ENCODE measurements at places on chromosomes 3 and 15.

GRCh38 chr3:135081856-135082434, 286.9 kb downstream of the EPHB1 start:
- peak; percentile 7 for DNase-seq

DNA sequence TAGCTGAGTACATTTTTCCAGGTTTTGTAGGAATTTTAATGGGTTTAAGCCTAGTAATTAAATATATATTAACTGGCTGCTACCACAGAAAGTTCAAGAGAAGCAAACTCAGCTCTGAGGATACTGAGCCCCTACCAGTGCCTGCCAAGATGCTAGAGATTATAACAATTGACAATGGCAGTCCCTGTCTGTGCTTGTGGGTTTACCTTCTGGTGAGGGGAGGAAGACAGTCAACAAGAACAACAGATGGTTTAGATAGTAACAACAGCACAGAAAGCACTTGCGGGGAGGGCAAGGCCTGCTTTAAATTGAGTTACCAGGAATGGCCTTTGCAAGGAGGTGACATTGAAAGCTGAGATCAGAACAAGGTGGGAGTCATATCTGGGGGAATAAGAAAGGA, 56.6 kb upstream of the ARHGEF3 start:
- no peak for DNase-seq

GRCh38 chr3:178761461-178761860, 225.2 kb downstream of the KCNMB2 start:
- no peak for DNase-seq

DNA sequence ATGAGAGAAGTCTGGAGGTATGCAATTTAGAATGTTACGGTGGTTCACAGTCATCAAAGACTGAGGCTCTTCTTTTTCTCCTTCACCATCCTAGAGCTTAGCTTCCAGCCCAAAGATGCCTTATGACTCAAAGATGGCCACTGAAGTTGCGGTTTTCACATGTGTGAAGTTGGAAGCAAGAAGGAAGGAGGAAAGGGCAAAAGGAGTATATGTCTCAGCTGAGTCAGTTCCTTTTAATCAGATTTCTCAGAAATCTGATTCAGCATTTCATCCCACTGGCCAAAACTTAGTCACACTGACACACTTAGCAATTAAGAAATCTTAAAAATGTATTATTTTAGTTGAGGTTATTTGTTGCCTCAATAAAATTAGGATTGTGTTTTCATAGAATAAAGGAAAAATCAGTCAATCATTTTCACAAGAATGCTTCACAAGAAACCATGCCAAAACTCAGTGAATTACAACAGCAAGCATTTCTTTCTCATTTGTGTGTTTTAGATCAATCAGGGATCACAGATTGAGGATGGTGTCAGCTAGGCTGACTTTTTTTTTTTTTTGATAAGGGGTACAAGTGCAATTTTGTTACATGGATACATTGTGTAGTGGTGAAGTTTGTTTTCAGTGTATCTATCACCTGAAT, 211.1 kb upstream of the GADL1 start:
- DNase-seq: no peak

DNA sequence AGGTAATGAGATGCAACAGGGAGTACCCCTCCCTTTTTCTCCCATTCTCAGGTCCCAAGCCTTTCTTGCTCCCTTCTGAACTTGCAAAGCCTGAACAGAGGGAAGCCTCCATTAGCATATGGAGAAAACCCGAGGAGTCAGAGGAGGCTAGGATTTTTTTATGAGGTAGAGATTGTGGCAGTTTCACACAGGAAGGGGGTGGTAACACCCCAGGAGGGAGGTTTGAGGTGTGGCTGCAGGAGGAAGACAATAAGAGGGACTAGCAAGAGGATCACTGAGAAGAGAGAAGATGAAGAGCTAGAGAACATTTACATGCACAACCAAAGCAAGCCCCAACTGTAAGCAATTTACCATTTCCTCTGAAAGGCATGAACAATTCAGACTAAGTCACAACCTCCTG, 322.7 kb downstream of the SV2B start:
- DNase-seq: no peak

- peak; percentile 24 for DNase-seq
Observed at GRCh38 chr3:112605285-112605684, 35.7 kb downstream of the CCDC80 start.

DNA sequence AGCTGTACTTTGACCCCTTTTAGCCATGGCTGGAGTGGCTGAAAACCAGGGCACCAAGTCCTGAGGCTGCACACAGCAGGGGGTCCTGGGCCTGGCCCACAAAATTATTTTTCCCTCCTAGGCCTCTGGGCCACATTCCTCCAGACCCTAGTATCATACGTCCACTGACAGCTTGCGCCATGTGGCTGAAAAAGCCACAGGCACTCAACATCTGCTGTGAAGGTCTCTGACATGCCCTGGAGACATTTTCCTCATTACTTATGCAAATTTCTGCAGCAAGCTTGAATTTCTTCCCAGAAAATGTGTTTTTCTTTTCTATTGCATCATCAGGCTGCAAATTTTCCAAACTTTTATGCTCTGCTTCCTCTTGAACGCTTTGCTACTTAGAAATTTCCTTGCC, 239.0 kb downstream of the SQOR start:
- no peak for DNase-seq

DNA sequence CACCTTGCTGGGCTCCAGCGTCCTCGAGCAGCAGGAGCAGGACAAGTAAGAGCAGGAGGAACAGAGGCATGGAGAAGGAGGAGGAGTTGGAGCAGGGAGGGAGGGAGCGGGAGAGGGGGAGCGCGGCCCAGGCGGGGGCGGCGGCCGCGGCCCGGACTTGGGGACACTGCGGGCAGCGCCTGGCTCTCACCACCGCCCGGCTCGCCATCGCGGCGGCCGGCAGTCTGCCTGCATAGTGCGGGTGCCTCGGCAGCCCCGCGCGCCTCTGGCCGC, 440 bp downstream of the DCBLD2 start:
- no peak for DNase-seq

- DNase-seq: no peak
Observed at GRCh38 chr3:71488882-71489281, 94.6 kb downstream of the FOXP1 start.

DNA sequence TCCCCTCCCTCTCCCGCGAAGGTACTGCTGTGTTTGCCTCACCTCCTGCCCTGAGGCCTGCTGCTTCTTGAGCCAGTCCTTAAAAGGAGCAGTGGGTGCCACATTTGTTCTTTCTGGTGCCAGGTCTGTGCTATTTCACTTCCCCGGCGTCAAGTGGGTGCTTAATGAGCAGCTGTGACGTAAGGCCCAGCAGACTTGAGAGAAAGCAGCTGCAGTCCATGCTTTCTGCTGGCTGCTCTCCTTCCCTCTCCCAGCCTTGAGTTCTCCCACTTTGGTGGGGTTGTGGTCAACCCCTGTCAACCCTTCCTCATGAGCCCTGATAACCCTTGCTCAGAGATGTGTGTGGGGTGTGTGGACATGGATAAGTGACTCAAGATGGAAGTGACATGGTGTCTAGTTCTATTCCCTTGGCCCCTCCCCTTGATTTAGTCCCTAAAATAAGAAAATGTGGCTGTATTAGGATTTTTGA, 6.9 kb downstream of the INAFM2 start:
- no peak for DNase-seq
